IPS-NIHi11 (cell line): ENCODE measurements at places on chromosomes 3 and 15.
A peak's percentile ranks its signal among the peaks of the same experiment; 100 is the strongest.

DNA sequence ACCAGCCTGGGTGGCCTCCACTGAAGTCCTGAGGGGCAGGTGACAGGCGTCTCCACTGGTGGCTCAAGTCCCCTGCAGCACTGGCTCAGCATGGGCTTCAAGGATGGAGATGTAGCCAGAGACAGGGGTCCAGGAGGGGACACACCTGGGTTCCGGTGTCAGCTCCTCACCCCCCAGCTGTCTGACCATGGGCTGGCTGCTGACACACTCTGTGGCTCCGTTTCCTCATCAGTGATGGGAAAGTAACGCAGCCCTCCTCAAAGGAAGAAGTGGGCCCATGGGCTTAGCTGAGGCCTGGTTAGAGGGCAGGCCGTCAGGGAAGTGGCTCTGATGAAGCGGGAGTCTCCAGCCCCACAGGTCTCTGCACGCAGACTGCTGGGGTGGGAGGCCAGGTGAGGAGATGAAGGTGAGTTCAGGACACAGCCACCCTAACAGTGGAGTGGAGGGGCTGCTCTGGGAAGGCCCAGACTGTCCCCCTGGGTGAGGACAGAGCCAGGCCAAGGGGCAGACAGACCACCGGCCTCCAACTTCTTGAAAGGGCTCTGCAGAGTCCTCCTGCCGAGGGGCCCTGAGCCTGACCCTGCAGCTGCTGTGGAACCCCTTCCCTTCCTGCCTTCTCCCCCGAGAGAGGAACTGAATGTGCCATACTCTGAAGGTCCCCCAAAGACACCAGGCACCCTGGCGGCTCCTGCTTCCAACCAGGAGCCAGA is 24.0 kb downstream of the PSTPIP1 start:
- DNase-seq = no peak

DNA sequence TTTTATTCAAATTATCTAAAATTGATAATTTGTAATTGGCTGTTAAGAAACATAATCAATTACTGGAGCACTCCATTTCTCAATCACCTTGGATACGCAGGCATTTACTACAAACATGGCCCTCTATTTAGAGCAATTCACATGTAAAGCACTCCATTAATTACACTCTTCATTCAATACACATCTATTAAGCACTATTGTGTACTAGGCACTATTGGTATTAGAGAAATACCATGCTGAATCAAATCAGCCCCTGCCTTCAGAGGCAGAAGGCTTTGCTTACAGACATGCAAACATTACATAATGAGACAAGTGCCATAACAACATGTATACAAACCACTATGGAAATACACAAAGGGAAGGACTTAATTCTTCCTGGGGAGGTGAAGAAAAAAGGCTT is 69.1 kb downstream of the PEAK1 start:
- DNase-seq = no peak

DNA sequence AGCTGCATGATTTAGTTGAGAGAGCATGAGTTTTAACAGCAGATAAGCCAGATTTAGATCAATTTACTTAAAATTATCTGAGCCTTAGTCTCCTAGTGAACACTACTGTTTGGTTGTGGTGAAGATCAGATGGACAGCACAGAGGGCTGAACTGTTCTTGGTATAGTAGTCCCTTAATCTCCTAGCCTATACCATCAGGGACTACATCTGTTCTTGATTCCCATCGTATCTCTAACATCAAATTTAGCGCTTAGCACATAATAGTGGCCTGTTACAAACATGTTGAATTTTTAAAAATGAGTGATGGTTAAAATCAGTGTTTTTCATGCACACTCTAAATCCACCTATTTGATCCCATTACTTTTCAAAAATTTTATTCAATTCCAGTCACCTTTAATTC is 507.7 kb downstream of the GRM7 start:
- DNase-seq = no peak

DNA sequence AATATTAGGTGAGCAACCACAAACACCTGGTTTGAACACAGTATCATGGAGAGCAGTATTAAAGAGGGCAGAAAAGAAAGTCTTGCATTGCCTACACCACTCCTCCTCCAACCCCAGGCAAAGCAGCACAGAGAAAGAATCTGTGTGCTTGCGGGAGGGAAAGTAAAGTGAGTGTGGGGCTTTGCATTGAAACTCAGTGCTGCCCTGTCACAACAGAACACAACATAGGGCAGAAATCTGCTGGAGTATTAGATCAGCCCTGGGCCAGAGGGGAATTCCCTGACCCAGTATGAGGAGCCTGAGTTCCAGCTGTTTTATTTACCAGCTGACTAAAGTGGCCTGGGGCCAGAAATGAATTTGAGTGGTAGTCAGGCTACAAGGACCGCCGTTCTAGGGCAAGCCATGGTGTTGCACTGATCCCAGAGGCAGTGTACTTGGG is 75.5 kb downstream of the SPATA16 start:
- no peak for DNase-seq

DNA sequence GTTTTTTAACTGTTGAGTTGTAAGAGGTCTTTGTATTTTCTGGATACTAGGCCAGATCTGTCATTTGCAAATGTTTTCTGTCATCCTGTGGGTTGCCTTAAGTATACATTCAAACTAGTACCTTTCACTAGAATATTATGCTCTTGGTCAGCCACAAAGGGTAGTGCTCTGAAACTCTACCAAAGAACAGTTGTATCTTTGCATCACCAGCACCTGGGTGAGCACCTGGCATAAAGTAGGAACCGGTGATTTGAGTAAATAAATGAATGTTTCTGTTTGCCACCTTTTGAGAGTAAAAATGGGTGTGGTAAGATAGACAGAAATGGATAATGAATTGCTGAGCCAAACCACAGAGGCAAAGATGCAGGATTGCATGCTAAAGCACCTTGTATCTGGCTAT is 98.7 kb downstream of the SLCO3A1 start:
- DNase-seq = no peak

- DNase-seq = peak; percentile 41
These were observed 21.8 kb upstream of the POU1F1 start for GRCh38 chr3:87298111-87298718.
